ENCODE measurements at places on chromosomes 13 and 19. TPM values are rescaled to one million over a fixed set of nuclear protein-coding genes. Genes with fewer than 3 reads are reported as not detected.

- DNase-seq: no peak
Observed at GRCh38 chr13:82291852-82292251, 1590.4 kb downstream of the SLITRK1 start.

DNA sequence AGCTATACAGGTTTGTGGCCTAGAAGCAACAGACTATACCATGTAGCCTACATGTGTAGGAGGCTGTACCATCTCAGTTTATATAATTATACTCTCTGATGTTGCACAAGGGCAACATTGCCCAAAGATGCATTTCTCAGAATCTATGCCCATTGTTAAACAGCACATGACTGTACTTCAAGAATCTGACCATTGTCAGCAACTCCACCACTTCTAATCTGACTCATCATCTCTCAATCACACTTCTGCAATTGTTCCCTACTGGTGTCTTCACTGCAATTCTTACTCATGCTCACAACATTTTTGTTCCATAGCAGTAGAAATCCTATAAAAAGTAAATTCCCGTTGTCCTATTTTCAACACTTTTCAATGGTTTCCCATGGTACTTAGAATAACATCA lies 63.9 kb upstream of the ATXN8OS start:
- no peak for DNase-seq

DNA sequence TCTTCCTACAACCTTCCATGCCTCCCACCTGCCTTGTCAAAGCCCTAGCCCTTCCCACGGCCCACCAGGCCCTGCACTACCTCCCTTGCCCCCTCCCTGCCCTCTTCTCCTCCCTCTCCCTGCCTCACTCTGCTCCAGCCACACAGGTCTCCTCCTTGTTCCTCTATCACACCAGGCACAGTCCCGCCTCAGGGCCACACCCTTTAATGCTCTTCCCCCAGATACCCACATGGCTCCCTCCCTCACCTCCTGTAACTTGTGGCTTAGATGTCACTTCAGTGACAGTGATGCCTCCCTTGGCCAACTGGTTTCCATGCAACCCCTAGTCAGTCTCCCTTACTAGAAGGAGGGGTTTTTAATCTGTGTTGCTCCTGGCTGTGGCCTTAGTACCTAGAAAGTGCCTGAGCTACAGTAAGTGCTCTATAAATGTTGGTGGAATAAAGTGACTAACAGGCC lies 1.3 kb downstream of the SIRT6 start:
- no peak for DNase-seq

Gene RFPL4A
- not detected for total RNA-seq

DNA sequence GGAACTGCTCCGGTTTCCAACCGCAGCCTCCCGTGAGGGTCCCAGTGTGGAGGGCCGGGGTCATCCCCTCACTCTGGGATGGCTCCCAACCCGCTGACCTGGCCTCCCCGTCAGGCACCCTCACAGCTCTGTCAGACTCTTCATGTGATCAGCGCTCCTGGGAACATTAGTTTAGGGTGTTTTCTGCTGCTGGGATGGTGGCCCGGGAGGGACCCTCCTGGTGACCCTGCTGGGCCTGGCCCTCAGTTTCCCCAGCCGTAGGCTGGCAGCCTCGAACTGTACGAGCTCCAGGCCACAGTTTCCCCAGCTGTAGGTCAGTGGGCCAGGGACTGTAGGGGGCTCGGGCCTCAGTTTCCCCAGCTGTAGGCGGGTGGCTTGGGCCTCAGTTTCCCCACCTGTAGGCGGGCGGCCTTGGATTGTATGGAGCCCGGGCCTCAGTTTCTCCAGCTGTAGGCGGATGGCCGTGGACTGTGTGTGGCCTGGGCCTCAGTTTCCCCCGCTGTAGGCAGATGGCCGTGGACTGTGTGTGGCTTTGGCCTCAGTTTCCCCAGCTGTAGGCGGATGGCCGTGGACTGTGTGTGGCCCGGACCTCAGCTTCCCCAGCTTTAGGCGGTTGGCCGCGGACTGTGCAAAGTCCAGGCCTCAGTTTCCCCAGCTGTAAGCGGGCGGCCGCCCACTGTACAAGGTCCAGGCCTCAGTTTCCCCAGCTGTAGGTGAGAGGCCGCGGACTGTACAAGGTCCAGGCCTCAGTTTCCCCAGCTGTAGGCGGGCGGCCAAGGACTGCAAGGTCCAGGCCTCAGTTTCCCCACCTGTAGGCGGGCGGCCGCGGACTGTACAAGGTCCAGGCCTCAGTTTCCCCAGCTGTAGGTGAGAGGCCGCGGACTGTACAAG lies 1.3 kb upstream of the PTBP1 start:
- DNase-seq: no peak

GRCh38 chr19:54430306-54431254 lies 15.3 kb downstream of the TTYH1 start:
- no peak for DNase-seq

DNA sequence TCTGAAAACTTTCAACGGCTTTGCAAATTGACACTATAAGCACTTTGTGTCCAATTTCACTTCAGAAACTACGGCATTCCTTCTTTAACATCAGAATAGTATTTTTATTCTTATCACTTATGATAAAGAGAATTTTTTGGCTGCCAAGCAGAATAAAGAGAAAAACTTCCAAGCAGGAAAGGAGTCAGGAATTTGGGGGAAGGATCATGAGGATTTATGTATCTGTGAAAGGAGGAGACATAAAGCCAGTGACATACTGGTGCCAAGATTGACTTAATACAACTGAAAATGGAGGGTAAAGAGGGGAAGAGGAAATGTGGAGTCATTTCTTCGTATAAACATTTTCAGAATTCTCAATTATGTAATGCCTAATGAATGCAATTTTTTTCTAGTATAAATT lies 94.7 kb downstream of the RBM26 start:
- no peak for DNase-seq

GRCh38 chr19:13190781-13191540 lies 40.8 kb downstream of the IER2 start:
- no peak for DNase-seq

- DNase-seq: no peak
Observed at GRCh38 chr13:28337166-28338005, 157.5 kb downstream of the FLT1 start.

- DNase-seq: no peak
Observed at GRCh38 chr19:46349311-46349993, 2.6 kb downstream of the PPP5C start.

DNA sequence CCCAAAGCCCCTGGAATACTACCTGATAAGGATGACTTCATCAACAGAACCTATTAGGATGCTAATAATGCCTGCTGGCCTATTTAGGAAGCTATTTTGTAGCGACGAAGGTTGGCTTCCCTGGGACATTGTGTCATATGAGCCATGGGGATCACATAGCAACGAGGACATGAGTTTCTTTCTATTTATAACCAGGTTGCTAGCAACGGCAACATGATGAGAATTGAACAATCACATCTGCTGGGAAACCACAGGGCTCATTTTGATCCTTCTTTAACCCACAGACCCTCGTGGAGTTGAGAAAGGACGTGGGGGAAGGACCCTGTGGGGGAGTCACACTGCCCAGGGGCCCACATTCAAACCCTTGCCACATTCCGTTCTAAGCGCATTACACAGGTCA lies 172.2 kb downstream of the COL4A1 start:
- DNase-seq: no peak

Gene MRPL4
- 149 TPM for total RNA-seq

DNA sequence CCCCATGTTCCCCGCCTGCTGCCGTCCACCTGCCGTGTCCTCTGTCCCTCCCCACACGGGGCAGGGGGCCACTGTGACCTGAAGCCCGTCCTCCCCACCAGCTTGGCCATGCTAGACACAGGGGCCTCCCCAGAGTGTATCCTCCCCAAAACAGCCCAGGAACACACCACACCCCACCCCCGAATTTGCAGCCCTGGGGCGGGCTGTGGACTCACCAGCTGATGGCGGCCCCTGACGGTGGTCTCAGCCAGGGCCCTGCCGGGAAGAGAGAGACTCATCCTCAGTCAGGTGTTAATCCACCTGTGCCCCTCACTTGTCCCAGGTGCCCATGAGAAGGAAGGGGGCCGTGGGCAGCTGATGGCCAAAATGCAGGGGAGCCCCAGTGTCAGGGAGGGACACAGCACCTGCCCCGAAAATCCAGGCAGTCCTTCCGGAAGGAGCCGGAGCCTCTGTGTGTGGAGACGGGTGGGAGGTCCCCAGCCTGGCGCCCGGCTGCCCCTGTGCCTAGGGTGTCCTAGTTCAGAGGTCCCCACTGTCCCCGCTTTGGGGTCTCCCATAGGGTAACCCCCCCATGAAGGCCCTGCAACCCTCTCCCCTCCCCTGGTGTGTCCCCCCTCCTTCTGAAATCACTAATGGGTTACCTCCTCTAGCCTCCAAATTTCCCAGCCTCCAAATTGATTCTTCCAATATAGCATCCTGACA lies 39.3 kb upstream of the TCF3 start:
- DNase-seq: no peak

Gene GRK1
- not detected for total RNA-seq

GRCh38 chr19:6007866-6008265 lies 29.9 kb upstream of the RANBP3 start:
- no peak for DNase-seq

GRCh38 chr19:15976836-15977689 lies 28.3 kb downstream of the OR10H4 start:
- DNase-seq: no peak

Gene LHB
- total RNA-seq: not detected

Gene ADAT3
- 6.6 TPM for total RNA-seq

Gene ZNF442
- 2.5 TPM for total RNA-seq

- DNase-seq: no peak
Observed at GRCh38 chr19:18768046-18768771, 22.9 kb downstream of the COMP start.

GRCh38 chr19:18089726-18090125 lies 3.0 kb upstream of the IL12RB1 start:
- no peak for DNase-seq

GRCh38 chr13:41956272-41956671 lies 4.6 kb downstream of the VWA8 start:
- no peak for DNase-seq

GRCh38 chr13:114114006-114114640 lies 18.3 kb downstream of the RASA3 start:
- DNase-seq: no peak

GRCh38 chr13:112876305-112877000 lies 92.6 kb upstream of the MCF2L start:
- no peak for DNase-seq

Gene GJB2
- total RNA-seq: 27.6 TPM

DNA sequence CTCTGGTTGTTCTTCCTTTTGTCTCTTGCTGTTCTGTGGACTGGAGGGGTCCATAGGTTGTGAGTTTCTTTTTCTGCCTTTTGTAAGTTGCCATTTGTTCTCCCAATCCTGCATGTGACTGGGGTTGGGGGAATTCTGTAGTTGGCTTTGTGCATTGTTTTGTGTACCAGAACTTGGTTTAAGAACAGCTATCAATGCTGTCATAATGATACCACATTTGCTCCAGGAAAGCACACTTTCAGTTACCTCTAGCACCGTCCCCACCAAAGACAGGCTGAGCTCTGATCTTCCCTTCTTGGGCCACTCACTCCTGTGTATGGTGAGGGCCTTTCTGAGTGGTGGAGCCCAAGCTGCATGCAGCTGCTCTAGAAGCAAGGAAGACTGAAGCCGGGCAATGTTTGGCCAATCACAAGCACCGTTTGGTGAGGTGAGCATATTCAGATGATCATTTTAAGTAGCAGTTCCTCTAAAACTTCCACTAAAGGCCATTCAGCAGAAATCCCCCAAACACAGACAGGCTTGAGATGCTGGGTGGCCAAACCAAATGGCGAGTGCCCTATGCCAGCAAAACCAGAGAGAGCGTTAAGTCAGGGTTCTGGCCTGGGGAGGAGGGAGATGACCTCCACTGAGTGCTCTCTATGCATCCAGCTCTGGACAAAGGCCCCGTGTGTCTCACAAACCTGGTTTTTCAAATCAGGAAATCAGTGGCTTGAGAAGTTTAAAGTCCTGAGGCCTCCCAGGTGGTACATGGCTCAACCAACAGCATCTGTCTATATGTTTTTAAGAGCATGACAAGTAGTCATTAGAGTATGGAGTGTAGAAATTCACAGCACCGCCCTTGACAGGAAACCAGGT lies 120.7 kb upstream of the SPATA13 start:
- DNase-seq: no peak

Gene F2RL3
- not detected for total RNA-seq

GRCh38 chr19:2618611-2619010 lies 83.9 kb downstream of the GNG7 start:
- peak; percentile 42 for DNase-seq

Gene SLC46A3
- total RNA-seq: 4.9 TPM

Gene MED26
- 17.1 TPM for total RNA-seq

DNA sequence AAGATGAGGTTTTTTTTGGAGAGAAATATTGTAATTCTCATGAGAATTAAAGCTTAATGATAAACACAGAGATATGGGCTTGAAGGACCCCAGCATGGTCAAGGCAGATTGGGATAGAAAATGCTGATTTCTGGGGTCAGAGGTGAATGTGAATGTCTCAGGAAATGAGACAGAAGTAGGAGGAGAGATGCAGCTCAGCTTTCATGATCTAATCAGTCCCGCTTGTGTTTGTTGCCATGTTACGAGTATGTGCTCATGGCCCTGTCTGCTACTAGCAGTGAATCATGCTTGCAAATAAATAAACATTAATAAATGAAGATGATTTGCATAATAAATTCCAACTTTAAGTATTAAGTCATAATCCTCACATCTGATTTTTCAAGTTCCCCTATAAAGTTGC lies 23.0 kb upstream of the NDFIP2 start:
- DNase-seq: no peak

DNA sequence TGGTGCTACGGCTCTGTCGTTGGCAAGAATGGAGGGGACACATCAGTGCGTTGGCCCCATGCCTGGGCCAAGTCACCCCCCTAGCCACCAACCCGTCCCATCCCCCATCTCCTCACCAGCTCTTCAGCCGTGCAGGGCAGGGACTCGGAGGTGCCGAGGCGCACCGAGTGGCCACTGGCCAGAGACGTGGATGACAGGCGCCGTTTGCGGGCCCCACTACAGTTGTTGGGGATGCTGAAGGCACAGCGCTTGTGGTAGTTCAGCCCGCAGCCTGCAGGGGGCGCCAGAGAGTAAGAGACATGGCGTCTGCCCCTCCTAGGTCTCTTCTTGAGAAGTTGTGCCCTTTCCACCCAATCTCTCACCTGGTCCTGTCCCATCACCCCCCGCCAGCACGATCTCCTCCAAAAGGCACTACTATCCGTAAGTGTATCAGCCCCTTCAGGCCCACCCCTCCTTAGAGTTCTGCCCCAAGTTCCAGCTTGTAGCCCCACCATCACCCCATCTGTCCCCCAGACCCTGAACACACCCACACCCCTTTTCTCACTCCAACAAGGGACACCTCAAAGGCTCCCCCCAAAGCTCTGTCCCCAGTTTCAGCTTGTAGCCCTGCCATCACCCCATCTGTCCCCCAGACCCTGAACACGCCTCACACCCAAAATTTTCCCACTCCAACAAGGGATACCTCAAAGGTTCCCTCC lies 12.4 kb downstream of the PRKD2 start:
- peak; percentile 64 for DNase-seq
